ENCODE measurements at places on chromosomes 5 and 9.
A peak's percentile ranks its signal among the peaks of the same experiment; 100 is the strongest.

DNA sequence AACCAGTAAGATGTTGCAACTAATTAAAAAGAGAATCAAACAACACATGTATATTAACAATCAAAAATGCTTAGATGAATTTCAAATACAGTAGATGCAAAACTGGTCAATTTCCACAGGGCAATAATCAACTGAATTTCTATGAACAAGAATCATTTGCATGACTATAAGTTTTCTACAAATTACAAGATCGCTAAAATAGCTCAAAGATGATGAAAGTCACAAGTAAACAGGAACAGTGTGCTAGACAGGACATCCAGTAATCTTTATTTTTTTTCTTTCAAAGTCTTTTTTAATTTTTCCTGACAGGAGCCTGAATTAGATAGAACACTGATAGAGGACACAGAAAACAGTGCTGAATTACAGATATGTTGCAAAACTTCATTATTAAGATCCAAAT, 608.2 kb upstream of the DAB2 start:
- DNase-seq, result no peak

- DNase-seq, result peak; percentile 10
These were observed 7.9 kb downstream of the GABRP start for GRCh38 chr5:170791325-170791954.

- no peak for DNase-seq
These were observed 87.3 kb upstream of the GNAQ start for GRCh38 chr9:78118742-78119473.

GRCh38 chr9:129164246-129164930, 13.7 kb downstream of the IER5L start:
- DNase-seq, result no peak

GRCh38 chr5:85512896-85513295, 1104.8 kb upstream of the COX7C start:
- no peak for DNase-seq

GRCh38 chr5:115033861-115034260, 135.8 kb downstream of the TRIM36 start:
- no peak for DNase-seq

- no peak for DNase-seq
These were observed 115.3 kb downstream of the MACIR start for GRCh38 chr5:103373597-103374472.

GRCh38 chr9:114321759-114322158, 1.1 kb upstream of the ORM1 start:
- no peak for DNase-seq

- peak; percentile 26 for DNase-seq
These were observed 8.3 kb downstream of the OLFM1 start for GRCh38 chr9:135095470-135096407.

- no peak for DNase-seq
These were observed 10.8 kb downstream of the SARDH start for GRCh38 chr9:133727277-133727875.

GRCh38 chr5:176481711-176482110, 33.5 kb downstream of the FAF2 start:
- no peak for DNase-seq

- DNase-seq, result no peak
These were observed 17.9 kb upstream of the STRBP start for GRCh38 chr9:123286324-123286723.

DNA sequence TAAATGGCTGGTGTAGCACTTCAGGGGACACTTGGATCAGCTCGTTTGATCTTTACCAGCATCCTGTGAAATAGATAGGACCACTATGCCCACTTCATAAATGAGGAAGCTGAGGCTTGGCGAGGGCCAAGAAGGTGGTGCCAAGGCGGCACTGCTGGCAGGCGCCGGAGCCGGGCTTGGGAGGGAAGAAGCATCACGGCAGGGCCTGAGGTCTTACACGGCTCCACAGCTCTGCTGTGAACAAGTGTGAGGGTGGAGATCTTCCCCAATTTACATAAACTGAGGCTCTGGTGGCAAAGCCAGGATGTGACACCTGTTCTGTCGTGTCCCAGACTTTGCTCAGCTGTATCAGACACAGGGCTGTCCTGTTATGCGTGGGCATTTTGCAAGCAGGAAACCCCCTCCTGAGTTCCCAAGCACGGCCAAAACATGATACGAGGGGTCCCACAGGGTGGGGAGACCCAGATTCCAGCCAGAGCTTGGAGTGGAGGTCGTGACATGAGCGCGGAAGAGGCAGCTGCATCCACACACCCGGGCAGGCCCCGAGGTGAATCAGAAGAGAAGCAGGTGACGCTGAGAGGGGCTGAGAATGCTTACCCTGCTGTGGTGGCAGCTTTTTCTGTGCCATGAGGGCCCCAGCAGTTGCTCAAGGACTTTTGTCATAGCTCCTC, 117.5 kb upstream of the BOD1 start:
- DNase-seq, result no peak

- DNase-seq, result no peak
These were observed 42.2 kb upstream of the AFAP1L1 start for GRCh38 chr5:149229298-149229937.

- no peak for DNase-seq
These were observed 28.7 kb downstream of the CAMSAP1 start for GRCh38 chr9:135878528-135879236.

- DNase-seq, result no peak
These were observed 750.9 kb downstream of the MAT2B start for GRCh38 chr5:164256351-164256750.

- no peak for DNase-seq
These were observed 31.9 kb downstream of the BARHL1 start for GRCh38 chr9:132614324-132614723.

- no peak for DNase-seq
These were observed 24.2 kb downstream of the GALNT12 start for GRCh38 chr9:98831696-98832095.

DNA sequence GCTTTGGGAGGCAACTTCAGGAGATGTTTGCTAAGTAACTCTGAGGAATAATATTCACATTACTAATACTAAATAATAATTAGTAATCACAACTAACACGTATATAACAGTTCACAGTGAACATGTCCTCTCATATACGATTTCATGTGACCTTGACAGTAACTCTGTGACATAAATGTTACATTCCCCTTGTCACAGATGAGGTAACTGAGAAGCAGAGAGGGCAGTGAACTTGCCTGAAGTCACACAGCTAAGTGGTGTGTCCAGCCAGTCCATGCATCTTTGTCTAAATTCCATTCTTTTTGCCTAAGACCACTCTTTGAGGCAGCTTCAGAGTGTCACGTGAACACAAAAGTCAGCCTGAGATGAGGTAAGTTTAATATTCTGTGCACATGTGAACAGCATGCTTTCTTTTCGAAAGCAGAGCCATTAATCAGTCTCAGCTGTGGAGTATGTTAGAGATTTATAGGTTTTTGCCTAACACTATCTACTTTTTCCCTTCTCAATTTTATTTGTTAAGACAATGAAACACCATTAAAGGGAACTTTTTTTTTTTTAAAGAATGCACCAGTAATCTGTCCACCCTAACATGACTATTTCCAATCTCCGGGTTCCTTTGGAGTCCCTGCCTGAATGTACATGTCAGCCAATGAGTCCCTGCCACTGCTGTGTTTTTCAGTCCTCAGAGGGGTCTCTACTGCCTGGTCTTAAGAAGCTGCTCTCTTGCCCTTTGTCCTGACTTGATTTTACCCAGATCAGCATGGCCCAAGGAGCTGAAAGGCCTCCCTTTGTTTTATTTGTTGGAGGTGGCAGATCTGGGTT, 43.5 kb downstream of the SH3PXD2B start:
- no peak for DNase-seq

- no peak for DNase-seq
These were observed 96.7 kb downstream of the PAX5 start for GRCh38 chr9:36937346-36937745.

- peak; percentile 26 for DNase-seq
These were observed 1111.8 kb downstream of the TAF11L14 start for GRCh38 chr5:18745988-18746615.

GRCh38 chr9:82167296-82167695, 178.7 kb downstream of the SPATA31D1 start:
- DNase-seq, result no peak

DNA sequence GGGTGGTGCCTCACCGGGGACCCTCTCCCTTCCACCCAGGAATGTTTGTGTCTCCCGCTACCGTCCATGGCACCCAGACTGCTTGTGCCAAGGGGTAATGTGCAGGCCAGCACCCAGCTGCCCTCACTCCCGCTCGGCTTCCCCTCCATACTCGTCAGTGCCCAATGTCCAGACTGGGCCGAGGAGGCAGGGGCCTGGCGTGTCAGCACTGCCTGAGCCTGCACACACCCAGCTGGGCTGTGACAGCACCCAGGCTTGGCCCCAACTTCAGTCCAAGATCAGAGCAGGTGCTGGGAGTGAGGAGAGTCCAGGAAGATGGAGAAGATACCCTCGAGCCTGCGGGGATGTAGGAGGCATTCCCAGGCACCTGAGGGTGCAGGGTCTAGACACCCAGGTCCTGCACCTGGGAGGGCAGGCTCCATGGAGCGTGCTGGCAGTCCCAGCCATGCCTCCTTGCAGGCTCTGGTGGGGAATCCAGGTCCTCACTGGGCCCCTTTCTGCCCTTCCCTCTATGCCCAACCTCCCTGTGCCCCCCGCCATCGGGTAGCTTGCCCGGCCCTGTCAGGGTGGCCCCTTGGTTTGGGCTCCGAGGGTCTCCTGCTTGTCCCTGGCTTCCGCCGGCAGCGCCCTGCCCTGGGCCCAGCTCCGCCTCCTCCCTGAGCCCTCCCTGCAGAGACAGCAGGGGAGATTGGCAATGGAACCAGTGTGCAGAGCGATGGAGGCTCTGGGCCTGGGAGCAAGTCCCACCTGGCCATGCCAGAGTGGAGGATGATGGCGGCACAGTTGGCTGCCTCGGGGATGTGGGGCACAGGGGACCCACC, 250.8 kb upstream of the EDIL3 start:
- no peak for DNase-seq

- peak; percentile 24 for DNase-seq
These were observed 5.1 kb downstream of the MGAT4B start for GRCh38 chr5:179801304-179802206.

- DNase-seq, result no peak
These were observed 24.9 kb upstream of the CRHBP start for GRCh38 chr5:76927961-76928360.

DNA sequence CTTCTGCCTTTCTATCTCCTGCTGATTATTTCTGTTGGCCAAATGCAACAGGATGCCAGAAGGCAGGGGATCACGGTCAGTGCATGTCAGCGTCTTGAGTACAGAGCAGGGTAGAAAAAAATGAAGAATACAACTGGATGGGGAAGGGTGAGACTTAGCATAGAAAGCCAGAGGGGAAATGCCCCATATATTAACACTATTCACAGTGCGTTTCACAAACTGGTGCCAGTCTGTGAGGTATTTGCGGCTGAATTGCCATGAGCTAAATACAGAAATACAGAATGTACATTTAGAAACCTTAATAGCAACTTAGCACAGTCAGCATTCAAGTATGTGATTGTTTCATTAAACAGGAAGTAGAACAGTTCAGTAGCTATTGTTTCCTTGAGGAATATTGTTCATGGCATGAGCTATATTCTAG, 31.0 kb upstream of the SLC1A3 start:
- DNase-seq, result no peak

DNA sequence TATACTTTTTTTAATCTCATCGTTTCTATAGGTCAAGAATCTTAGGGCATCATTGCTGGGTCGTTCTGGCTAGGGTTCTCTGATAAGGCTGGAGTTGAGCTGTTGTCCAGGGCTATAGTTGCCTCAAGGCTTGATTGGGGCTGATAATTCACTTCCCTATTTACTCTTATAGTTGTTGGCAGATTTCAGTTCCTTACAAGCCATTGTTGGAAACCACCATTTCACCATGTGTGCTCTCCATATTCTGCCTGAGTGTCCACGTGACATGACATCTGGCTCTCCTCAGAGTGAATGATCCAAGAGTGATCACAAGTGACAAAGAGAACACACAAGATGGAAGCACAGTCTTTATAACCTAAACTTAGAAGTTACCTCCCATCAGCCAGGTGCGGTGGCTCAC, 852.2 kb downstream of the EFNA5 start:
- no peak for DNase-seq

DNA sequence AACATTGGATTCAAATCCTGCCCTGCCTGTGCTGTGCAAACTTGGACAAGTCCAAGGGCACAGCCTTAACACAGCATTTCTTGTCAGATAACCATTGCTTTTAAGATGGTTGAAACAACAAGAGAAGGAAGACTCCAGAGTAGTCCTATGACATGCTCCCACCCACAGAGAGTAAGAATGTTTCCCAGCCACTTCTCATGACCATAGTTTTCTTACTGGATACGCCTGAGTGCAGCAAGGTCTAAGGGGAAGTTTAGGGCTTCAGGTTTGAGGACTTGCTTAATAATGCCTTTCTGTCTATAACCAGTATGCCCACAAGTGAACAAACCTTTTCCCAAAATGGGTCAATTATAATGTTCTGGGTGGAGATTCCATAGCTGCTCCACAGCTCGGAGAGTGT, 126.4 kb downstream of the SLF1 start:
- DNase-seq, result no peak

DNA sequence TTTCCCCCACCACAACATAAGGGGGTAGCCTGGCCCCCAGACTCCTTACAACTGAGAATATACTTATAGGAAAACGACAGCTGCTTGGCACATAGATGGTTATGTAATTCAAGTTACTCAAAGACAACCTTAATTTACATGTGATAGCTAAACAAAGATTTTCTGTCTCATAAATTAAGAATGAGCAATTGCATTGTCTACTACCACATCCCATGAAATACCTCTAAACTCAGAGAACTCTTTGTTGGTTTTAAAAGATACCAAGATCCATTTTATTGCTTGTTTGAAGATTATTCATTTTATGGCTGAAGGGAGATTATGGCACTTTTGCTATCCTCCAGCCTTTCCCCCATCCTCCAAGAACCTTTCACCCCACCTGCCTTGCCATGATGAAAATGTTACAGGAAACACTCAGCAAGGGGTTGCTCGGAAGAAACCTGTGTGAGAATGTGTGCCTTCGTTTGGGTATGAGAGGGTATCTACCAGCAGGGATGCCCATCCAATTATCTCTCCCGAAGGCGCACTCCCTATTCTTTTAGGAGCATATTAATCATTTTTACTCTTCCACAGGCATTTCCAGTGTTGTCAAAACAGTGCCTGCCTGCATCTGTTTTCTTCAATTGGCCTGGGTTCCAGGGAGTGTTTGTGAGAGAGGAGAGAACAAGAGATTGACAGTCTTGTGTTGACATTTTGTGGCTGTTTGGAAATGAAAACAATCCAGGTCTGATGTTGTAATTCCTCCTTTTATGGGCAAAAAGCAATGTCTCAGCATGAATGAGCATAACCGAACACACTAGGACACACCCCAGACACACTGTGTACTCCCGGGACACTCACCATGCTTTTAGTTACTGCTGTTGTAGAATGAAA, 208.0 kb upstream of the ANKRD55 start:
- no peak for DNase-seq

DNA sequence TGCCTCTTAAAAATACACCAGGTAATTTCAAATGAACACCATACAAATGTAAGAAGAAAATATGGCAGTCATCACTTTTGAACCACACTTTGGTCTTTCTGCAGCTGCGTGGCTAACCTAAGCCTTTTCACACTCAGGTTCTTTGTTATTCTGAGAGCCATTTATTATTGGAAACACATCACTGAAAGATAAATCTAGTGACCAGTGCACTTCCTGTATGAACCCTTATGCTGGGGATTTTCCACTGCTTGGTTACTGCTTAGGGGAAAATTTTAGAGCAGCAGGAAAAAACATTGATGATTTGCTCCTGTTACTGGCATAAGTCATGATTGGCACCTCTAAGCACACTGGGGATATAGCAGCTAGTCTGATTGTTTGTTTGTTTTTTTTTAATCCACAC, 58.6 kb upstream of the RANBP3L start:
- DNase-seq, result no peak

- no peak for DNase-seq
These were observed 325.1 kb downstream of the GADD45G start for GRCh38 chr9:89929673-89930480.

GRCh38 chr5:95712347-95712958, 18.7 kb upstream of the RHOBTB3 start:
- no peak for DNase-seq
